M059J (cell line): ENCODE measurements at places on chromosomes 3 and 15.

GRCh38 chr3:119681279-119681678, 4.1 kb upstream of the COX17 start:
- peak; percentile 60 for DNase-seq

- peak; percentile 82 for DNase-seq
Observed at GRCh38 chr3:169771497-169772304, 1.5 kb upstream of the MYNN start.

DNA sequence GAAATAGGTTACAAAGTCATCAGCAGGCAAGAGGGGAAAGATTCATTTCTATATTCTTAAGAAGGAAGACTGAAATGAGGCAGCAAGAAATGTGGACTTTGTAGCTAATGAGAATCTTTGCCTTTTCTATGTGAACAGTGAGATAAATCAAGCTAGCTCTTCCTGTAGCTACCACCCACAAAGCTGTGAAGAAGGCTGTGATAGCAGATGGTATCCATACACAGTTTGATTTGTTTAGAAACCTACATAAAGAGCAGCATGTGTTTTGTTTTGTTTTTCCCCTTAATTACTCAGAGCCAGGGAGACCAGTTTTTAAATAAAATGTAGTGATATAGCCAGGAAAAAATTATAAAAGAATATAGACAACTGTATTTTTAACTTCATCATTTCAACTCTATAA, 45.5 kb downstream of the TEX9 start:
- no peak for DNase-seq

DNA sequence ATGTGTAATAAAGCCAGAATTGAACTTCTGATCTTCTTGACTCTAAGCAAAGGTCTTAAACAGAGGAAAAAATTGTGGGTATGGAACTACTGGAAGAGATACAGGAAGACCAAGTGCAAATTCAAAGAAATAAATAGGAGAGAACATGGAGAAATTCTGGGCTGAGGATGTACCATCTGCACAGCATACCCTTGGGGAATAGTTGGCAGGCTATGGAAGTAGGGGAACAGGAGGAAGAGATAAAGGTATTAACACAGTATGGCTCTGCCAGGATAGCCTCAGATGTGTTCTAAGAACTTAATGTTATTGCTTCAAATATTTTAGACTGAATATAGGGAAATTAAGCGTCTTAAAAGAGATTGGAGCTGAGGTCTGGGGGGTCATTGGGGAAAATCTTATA, 485.4 kb downstream of the CNTN3 start:
- no peak for DNase-seq

DNA sequence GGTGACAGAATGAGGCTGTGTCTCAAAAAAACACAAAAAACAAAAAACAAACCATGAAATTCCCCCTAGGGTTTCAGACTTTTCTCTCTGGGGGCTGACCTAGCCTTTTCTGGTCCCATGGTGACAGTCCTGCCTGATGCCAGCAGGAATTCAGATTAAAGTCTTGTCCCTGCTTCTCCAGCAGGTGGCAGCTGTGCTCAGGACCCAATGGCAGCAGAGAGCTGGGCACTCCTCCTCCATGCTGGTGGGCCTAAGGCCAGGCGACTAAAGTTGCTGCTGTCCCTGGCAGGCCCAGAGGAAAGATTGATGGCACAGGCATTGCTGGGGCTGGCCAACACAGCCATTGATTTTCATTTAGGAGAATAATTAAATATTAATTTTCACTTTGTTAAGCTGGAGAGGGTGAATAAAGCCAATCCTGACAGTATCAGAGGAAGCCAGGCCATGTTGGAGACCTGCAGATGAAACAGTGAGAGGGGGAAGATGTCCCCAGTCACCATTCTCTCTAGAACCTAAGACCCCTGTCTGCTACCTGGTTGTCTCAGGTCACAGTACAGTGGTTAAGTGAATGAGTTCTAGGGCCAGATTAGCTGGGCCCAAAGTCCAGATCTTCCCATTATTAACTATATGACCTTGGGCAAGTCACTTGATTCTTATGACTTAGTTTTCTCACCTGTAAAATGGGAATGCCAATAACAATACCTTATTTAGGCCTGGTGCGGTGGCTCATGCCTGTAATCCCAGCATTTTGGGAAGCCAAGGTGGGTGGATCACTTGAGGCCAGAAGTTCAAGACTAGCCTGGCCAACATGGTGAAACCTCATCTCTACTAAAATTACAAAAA, 7.1 kb downstream of the CELF6 start:
- DNase-seq, result peak; percentile 64

GRCh38 chr15:39543651-39544050, 37.2 kb upstream of the THBS1 start:
- DNase-seq, result no peak

DNA sequence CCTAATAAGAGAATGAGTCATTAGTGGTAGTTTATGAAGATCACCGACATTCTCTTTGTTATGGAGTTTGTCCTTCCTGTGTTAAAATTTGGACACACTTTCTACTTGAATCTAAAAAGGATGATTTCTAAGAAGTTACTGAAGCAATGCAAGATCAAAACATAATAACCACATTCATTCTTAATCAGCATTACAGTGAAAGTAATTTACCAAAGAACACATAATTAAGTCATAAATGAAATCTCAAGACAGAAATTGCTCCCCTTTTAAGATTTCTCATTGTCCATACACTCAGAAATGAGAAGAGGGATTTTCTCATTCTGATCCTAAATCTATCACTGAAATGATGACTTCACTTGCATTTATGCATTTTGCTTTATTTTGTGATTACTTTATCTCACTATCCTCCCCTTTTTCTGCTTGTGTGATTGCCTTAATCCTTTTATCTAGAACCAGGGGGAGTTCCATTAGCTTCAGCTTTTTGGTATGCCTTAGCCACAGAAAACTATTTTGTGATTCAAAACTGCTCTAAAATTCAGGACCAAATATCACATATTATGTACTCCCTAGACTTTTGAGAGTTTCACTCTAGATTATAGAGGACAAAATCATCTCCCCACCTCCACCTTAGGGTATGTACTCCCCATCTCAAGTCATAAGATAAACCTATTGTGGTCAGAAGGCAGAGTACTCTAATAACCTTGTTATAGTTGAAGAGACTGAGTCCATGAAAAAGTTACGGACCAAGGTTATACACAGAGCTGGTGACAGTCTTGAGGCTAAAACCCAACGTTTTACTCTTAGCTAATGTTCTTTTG, 817.6 kb upstream of the CFAP20DC start:
- DNase-seq, result no peak

GRCh38 chr3:178482981-178483380, 53.3 kb upstream of the KCNMB2 start:
- peak; percentile 60 for DNase-seq

DNA sequence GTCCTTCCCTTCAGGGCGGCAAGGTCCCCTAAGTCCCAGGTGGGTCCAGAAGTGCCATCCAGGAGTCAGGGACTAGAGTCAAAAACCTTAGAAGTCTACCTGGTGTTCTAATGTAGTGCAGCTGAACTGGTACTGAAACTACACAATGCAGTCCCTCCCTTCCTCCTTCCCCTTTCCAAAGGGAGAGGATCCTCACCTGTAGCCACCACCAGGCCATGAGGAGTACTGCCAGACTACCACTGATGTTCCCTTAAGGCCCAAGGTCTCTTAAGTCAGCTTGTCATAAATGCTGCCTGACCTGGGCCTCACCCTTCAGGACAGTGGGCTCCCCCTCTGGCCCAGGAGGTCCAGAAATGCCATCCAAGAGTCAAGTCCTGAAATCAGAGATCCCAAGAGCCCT, 98.9 kb downstream of the ULK4 start:
- DNase-seq, result no peak

GRCh38 chr3:59998058-59998457, 948.2 kb upstream of the CFAP20DC start:
- DNase-seq, result no peak
